ENCODE measurements at places on chromosomes 5 and 9.

DNA sequence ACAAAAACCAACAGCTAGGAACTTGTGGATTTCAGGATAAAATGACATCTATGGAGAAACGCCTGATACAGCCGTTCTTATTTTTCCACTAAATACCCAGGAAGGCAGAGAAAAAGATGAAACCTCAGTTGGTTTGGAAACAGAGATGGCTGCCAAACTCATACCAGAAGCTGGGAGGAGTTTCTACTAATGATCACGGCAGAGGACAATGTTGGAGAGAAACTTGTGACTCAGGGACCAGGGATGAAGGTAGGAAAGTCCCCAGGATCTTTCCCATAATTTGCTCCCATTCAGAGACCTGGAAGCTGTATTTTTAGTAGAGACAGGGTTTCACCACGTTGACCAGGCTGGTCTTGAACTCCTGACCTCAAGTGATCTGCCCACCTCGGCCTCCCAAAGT, 187.1 kb upstream of the IER5L start:
- no peak for DNase-seq

DNA sequence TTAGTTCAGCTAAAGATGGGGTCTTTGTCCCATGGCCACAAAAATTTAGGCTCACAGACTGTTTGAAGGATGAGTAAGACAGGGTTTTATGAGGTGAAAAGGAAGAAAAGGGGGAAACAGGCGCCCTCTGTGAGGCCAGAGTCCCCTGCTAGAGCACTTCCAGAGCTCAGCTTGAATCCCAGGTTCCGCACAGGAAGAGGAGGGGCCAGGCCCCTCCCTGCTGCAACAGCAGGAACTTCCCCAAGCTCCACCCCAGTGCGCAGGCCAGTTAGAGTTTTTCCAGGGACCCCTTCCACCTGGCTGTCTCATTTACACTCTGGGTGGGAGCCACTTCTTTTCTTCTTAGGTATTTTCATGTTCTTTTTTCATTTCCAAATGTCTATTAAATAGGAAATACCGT, 480.8 kb downstream of the PSAT1 start:
- no peak for DNase-seq

DNA sequence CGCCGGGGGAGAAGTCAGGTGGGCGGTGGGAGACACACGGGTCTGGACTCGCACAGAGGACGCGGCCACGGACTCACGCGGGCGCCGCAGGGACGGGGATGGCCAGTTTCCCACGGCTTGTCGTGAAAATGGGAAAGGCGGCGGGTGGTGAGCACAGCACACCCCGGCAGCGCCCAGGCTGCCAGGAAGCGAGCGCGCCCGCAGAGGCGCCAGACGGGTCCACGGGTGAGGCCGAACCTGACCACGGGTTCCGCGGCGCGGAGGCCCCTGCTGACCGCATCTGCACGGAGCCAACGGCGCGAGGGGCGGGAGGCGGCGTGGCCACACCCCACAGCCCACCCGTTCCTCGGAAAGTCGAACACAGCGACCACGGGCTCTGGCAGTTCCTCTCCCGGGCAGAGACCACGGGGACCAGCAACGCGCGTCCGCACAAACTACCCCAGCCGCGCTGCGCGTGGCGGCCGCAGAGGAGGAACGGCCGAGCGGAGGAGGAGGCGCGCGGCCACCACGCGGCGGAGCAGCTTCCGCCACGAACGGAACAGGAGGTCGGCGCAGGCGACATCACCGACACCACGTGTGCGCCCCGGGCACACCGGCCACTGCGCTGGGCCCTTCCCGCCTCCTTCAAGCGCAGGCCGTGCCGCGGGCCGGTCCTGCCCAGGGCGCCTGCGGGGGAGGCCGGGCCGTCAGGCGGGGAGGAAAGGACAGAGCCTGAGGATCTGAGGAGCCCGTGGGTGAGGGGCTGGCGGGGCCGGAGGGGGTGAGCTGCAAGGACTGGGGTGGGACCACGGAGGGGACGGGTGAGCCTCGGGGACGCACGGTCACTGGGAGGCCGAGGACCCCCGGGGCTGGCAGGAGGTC, 5.6 kb downstream of the EXD3 start:
- no peak for DNase-seq

GRCh38 chr5:41527201-41527779, 16.9 kb upstream of the PLCXD3 start:
- no peak for DNase-seq

GRCh38 chr5:119943148-119943547, 313.8 kb downstream of the FAM170A start:
- no peak for DNase-seq

- no peak for DNase-seq
Observed at GRCh38 chr9:135075234-135076142, 12.0 kb upstream of the OLFM1 start.
